ENCODE measurements at places on chromosomes 1 and 21.

DNA sequence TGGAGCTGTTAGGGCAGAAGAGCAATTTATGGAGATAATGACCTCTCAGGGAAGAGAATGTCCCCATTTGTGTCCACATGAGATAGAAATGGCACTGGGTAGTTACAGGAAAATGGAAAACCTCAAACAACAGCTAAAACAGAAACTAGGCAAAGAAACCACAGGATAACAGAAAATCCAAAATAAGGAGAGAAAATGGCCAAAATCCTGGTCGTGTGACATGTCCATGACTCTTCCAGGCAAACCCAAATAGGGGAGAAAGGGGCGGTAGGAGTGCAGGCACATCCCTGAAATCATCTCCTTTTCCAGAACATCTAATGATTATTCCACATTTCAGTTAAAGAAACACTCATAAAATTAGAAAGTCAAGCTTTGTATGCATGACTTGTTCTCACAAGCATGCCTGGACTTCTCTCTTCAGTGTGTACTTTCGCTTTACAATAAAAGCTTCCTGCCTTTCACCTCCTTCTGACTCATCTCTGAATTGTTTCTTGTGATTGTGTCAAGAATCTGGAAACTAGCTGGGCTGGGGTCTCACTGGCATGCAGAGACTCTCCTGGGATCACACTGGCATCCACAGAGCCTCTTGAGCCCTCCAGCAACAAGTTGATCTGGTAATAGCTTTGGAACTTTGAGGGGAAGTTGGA is 171.4 kb upstream of the ZP4 start:
- DNase-seq: no peak

- DNase-seq: no peak
Measured at GRCh38 chr21:36034211-36034913, 26.0 kb downstream of the SETD4 start.

- no peak for DNase-seq
Measured at GRCh38 chr1:21244154-21244553, 46.1 kb downstream of the ECE1 start.

DNA sequence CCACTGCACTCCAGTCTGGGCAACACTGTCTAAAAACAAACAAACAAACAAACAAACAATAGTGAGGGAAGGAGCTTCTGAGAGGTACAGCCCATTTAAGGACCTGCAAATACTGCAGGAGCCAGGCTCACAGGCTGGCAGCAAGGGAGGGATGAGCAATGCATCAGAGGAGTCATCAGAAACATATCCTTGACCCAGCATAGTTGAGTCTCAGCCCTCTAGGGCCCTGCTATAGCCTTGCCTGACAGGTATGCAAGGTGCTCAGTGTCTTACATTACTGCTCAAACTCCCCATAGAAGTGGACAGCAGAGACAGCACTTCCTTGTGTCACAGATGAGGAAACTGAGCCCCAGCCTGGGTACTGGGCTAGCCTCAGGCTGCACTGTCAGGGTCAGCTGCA is 7.3 kb upstream of the TTC4 start:
- DNase-seq: no peak

DNA sequence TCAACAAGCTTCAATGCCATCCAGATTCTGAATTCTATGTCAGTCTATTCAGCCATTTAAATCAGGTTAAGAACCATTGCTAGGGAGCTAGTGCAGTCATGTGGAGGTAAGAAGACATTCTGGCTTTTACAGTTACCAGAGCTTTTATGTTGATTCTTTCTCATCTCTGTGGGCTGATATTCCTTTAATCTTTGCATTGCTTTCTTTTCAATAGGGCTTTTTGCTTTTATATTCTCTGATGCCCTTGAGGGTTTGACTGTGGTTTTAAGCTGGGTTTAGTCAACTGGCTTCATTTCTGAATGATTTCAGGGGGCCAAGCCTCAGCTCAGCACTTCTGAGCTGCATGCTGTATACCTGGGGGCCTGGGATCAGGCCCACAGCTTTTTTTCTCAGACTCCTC is 51.0 kb upstream of the GORAB start:
- peak; percentile 52 for DNase-seq

DNA sequence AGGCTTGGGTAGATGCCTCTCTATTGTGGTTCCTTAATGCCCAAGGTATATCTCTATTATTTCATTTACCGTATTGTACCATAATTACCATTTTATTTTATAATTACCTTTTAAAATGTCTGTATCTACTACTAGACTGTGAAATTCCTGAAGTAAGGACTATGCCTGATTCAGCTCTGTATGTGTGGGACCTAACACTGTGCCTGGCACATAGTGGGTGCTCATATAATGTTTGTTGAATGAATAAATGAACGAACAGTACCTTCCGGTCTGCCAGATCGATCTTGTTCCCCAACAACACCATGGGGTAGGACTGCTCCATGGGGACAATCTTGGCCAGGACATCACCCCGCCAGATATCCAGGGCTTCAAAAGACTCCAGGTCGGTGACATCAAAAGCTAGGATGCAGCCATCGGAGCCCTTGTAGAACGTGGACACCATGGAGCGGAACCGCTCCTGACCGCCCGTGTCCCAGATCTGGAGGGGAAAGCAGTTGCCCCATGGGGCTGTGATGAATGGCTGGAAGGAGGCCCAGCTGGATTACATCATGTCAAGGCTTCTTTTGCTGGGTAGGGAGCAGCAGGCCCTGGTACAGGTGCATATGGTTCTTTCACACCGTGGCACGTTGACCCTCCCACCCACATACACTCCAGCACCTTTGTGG is 10.8 kb downstream of the RAB7B start:
- no peak for DNase-seq

GRCh38 chr21:34511787-34512455 is at the start of gene KCNE1:
Gene KCNE1, minus strand, starts transcription at chr21:34512210. Its CDS starts 62,576 bp downstream, at chr21:34449634.
- DNase-seq: no peak

- DNase-seq: no peak
Measured at GRCh38 chr1:145778146-145778540, 45.8 kb downstream of the RNF115 start.

- DNase-seq: no peak
Measured at GRCh38 chr1:165600793-165601192, 30.2 kb upstream of the MGST3 start.

- DNase-seq: no peak
Measured at GRCh38 chr1:14167884-14168283, 430.6 kb upstream of the KAZN start.

GRCh38 chr1:9069326-9070100 is at the start of gene SLC2A5:
Gene SLC2A5, minus strand, starts transcription at chr1:9069635. Its CDS starts 99 bp downstream, at chr1:9069536.
- DNase-seq: no peak

- no peak for DNase-seq
Measured at GRCh38 chr1:150127464-150127863, 22.3 kb upstream of the PLEKHO1 start.

- no peak for DNase-seq
Measured at GRCh38 chr1:94044290-94044790, 76.6 kb downstream of the ABCA4 start.

DNA sequence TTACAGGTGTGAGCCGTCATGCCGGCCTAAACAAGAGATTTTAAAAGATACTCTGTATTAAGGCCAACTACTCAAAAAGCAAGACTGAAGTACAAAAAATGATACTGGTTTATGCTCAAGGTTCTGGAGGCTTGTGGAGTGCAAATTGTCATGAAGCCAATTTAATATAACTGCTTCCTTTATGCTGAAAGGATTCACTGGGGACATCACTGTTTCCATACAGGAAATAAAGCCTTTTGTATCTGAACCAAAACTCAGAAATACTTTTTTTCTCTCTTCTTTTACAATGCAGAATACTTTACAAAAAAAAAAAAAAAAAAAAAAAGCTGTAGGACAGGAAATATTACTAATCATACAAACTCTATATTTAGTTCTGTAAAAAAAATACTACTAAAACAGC is 55.5 kb upstream of the CNN3 start:
- DNase-seq: no peak

- DNase-seq: no peak
Measured at GRCh38 chr1:47252795-47253194, 20.8 kb upstream of the TAL1 start.

DNA sequence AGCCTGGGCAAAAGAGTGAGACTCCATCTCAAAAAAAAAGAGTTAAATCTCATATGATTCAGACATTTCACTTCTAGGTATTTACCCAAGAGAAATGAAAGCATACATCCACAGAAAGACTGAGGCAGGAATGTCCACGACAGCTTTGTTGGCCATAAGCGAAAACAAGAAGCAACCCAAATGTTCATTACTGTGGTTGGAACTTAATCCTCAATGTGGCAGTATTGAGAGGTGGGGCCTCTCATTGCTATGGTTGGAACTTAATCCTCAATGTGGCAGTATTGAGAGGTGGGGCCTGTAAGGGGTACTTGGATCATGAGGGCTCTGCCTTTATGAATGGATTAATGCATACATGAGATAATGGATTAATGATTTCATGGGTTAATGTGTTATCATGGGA is 15.2 kb downstream of the C21orf58 start:
- no peak for DNase-seq

GRCh38 chr1:30471307-30471706 is 252.1 kb downstream of the MATN1 start:
- DNase-seq: no peak

GRCh38 chr1:245615001-245615400 is 460.2 kb downstream of the KIF26B start:
- DNase-seq: no peak

DNA sequence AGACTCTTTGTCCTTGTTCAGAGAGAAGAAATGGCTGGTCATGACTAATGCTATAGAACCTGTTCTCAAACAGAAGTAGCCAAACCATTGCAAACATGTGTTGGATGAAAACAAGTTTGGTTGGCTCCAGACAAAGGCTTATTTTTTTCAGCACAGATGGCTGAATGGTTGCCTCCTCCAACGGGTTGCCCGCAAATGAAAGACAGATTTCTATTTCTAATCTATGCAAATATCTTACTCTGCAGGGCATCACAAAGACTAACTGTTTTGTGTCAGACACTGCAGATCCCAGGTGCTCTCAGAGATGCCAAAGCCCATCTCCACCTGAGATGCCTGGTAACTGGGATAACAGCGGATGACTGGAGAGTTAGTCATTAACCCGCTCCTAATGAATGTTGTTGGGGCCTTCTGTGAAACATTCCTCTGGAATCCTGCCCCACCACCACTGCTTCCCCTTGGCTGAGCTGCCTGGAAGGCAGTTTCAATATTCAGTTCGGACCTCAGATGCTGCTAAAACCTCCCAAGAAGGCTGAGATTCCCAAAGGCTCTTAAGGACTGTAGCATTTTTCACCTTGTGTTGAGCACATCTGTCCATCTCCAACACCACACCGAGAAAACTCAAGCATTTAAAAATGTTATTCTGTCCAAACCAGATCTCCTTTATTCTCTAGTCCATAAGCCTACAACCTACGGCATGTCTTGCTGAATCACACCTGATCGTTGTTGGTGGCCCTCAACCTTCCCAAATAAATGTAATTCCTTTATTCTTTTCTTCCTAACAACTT is 104.4 kb downstream of the PTPN14 start:
- no peak for DNase-seq

DNA sequence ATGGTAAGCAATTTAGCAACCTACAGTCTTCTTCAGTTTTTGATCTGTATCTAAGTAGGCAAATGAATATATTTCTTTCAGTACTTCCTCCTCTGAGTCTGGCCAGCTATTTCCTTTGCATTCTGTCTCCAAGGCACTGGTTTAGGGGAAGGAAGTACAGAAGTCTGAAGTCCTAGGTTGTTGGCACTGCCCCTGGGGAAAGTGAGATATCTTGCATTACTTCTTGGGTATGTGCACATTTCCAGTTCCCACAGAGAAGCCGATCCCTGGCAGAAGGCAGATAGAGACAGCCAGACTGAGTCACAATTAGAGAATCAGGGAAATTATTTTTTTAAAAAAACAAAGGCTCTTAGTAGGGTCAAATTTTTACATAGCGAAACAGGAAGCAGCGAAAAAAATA is 98.8 kb downstream of the RASAL2 start:
- no peak for DNase-seq

DNA sequence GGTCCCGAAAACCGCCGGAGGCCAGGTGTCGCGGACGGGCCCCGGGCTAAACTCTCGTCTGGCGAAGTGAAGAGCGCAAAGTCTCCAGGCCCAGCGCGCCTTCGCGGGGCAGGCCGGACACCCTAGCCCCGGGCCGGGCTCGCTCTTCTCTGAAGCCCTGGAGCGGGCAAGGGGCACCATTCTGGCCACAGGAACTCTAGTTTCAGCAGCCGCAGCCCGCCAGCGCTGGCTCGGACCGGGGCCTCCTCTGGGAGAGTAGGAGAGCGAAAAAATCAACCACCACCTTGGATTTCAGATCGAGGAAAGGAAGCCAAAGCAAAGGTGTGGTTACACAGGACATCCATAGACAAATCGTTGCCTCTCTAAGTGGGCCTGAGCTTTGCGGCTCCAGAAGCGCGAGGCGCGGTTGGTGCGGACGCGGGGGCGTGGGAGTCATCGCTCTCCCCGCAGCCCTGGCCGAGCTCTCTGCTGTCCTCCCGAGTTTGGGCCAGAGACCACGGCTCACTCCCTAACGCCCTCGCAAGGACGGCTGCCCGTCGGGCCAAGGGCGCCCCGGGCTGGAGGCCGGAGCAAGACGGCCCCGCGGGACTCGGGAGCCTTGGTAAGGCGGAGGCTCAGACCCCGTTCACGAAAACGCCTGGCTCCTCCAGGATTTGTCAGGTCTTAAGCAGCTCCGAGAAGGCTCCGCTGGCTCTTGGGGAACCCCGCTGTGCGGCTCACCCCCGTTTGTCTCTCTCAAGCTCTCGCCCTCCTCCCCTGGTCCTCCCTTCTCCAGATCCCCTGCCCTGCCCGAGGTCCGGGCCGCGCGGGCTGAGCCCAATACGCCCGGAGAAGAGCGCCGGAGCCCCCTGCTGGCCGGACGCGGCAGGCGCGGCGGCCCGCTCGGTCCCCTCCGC is 132.9 kb upstream of the DPYD start:
- DNase-seq: no peak

DNA sequence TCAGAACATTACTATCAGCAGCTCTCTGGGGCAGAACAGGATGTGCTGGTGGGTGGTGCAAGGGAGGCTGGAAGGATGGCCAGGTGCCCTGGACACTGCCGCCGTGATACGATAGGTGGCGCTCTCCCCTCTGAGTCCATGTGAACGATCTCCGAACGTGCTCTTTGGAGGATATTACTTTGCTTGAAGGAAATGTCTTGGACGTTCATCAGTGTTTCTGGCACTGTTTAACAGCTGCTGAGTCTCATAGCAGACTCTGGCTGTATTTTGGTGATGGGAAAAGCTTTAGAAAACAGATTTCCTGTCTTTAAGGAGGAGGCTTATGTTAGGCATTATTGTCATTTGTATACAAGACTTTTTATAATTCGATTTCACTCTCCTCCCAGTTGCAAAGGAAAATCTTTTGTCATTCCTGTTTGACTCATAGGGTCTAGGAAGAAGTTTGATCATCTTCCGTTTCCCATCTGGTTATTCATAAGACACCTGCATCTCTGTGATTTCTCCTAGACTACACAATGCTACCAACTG is 386.2 kb upstream of the ADGRL2 start:
- DNase-seq: no peak

All from DND-41 (cell line).